Gastroesophageal sphincter (tissue), 4 donors: ENCODE measurements at places on chromosomes 2 and 18. TPM values are rescaled to one million over a fixed set of nuclear protein-coding genes. Genes with fewer than 3 reads are reported as not detected.

GRCh38 chr18:51041677-51042352 is 11.8 kb downstream of the SMAD4 start:
- peaks cover 35% of the 10 kb centered on the region for H3K4me1 ChIP-seq
- H3K4me3 ChIP-seq, result no peak overlapping the region
- H3K36me3 ChIP-seq, result no peaks in the 10 kb centered on the region
- no peaks in the 10 kb centered on the region for H3K27me3 ChIP-seq
- no peak for ATAC-seq

Gene GATA6
- 7.5 TPM for total RNA-seq

DNA sequence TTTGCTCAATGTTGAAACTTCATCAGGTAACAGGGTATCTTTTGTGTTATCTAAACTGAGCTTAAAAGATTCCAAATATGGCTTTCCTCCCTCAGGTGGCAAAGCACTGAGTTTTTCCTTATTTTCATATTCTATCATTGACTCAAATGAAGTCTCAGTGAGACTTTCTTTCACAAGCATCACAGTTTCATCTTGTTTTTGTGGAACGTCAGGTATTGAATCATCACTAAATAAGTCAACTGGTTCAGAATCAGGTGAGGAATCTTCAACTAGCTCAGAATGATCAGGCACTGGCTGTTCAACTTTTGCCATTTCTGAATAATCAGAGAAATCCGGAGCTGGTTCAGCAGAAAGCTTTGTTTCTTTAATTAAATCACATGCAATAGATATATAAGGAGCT is 24.6 kb downstream of the RTN4 start:
- H3K27ac ChIP-seq, result no peak overlapping the region
- no peak for ATAC-seq
- H3K4me1 ChIP-seq, result peaks cover 34% of the 10 kb centered on the region
- H3K4me3 ChIP-seq, result no peak overlapping the region

DNA sequence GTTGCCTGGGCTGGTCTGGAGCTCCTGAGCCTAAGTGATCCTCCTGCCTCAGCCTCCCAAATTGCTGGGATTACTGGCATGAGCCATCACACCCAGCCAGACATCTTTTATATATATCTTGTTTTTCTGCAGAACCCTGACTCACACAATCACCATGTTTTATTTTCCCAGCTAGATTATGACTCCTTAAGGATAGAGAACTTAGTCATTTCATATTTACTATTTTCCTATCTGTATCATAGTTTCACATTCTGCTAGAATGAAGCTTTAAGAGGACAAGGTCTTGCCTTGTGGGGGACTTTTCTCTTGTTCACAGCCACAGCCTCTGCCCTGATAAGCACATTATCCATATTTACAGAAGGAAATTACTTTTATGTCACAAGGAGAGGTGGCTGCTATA is 73.9 kb downstream of the LBH start:
- no peak overlapping the region for H3K4me3 ChIP-seq
- H3K27me3 ChIP-seq, result no peaks in the 10 kb centered on the region
- no peak overlapping the region for H3K27ac ChIP-seq
- no peaks in the 10 kb centered on the region for H3K36me3 ChIP-seq
- ATAC-seq, result no peak
- no peaks in the 10 kb centered on the region for H3K4me1 ChIP-seq

- H3K36me3 ChIP-seq, result peaks cover 25% of the 10 kb centered on the region
- no peaks in the 10 kb centered on the region for H3K4me1 ChIP-seq
- no peak overlapping the region for H3K4me3 ChIP-seq
- no peak overlapping the region for H3K27ac ChIP-seq
Observed at GRCh38 chr2:168138901-168139300, 108.5 kb downstream of the STK39 start.

Gene ABCG8
- not detected for total RNA-seq

Gene LRRC30
- not detected for total RNA-seq

Gene GPR75
- 2.5 TPM for total RNA-seq

DNA sequence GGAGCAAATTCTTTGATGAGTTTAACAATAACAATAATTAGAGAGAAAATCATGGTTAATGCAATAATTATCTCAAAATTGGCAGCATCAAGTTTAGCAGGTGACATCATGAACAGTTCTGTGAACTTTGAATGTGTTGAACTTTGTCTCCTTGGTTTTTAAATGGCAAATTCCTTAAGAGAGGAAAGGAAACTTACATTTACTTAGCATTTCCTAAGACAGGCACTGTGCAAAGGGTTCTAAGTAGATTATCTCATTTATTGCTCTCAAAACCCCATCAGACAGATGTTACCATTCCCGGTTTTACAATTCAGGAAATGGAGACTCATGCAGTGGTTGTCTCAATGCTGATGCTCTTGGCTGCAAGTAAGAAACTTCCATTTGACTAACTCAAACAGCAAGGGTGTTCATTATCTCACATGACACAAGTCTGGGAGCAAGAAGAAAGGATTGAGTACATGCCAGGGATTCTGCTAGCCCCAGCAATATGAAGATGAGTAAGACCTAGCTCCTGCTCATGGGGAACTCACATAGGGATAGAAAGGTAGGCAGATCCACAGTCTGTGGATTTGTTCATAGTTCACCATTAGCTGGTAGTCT is 81.3 kb upstream of the ITGA6 start:
- H3K4me1 ChIP-seq, result no peaks in the 10 kb centered on the region
- no peak overlapping the region for H3K27ac ChIP-seq
- H3K4me3 ChIP-seq, result no peak overlapping the region

GRCh38 chr2:120344976-120345581 is 857 bp upstream of the INHBB start:
- H3K27ac ChIP-seq, result peak overlapping the region; percentile 60
- no peaks in the 10 kb centered on the region for H3K36me3 ChIP-seq
- H3K27me3 ChIP-seq, result peaks cover 97% of the 10 kb centered on the region

DNA sequence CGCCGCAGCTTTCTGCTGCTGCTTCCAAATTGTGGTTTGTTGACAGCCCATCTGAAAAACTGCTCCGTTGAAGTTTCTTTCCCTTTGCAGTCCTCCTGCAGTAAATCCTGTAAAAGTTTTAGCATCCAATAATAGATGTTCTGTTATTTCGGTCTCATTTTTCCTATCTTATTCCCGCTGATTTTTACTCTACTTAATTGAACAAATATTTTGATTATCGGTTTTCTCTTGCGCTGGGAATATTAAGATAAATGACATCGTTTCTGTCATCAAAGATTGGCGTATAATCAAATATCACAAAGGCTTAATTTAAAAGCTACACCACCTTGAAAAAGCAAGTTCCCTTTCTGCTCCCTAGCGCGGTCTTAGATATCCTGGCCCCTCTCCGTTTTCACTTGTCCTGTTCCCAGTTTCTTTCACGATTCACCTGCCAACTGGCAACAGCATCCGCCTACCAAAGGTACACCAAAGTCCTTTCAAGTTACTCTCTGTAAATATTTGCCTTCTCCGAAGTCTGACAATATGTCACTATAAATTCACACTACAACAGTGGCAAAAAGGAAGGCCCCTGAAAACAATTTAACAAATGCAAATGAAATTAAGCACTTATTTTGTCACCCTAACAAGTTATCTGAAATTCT is 1.0 kb upstream of the STRN start:
- no peaks in the 10 kb centered on the region for H3K27me3 ChIP-seq
- H3K36me3 ChIP-seq, result no peaks in the 10 kb centered on the region
- H3K4me1 ChIP-seq, result peaks cover 40% of the 10 kb centered on the region
- no peak for ATAC-seq
- peak overlapping the region; percentile 88 for H3K27ac ChIP-seq

DNA sequence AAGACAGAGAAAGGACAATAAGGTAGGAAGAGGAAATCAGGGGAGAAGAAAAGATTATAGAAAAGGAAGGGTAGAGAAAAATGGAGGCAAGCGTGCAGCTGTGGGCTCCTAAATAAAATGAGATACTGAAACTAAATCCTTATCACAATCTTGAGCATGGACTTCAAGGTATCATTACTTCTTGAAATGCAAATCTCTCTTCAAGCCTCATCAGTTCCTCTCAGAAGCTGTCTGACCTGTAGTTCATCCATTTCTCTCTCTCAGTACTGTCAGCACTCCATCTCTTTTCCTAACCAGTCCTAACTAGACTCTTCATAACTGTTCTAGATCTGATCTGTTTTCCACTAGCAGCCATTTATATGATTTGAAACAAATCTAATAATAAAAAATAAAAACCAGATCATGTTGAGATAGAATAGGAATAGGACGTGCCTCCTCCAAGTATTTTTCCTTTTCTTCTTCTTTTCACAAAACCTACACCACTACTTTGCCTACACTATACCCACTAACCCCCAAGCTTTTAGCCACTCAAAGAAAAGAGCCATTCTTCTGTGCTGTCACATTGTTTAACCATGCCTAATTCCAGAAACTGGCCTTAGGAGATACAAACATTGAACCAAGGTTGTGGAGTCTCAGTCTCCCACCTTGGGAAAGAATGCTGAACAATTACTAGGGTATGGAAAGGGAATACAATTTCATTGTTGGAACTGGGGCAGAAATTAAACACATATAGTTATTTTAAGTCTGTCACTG is 21.1 kb downstream of the BABAM2 start:
- no peak overlapping the region for H3K4me3 ChIP-seq
- peaks cover 14% of the 10 kb centered on the region for H3K4me1 ChIP-seq
- ATAC-seq, result no peak
- H3K27ac ChIP-seq, result no peak overlapping the region
- H3K27me3 ChIP-seq, result no peaks in the 10 kb centered on the region
- H3K36me3 ChIP-seq, result no peaks in the 10 kb centered on the region

GRCh38 chr2:231288590-231288989 is 90.2 kb downstream of the ARMC9 start:
- H3K4me3 ChIP-seq, result no peak overlapping the region
- peaks cover 4% of the 10 kb centered on the region for H3K4me1 ChIP-seq
- peaks cover 94% of the 10 kb centered on the region for H3K36me3 ChIP-seq
- no peaks in the 10 kb centered on the region for H3K27me3 ChIP-seq
- ATAC-seq, result no peak

Gene GNAL
- 15.5 TPM for total RNA-seq

DNA sequence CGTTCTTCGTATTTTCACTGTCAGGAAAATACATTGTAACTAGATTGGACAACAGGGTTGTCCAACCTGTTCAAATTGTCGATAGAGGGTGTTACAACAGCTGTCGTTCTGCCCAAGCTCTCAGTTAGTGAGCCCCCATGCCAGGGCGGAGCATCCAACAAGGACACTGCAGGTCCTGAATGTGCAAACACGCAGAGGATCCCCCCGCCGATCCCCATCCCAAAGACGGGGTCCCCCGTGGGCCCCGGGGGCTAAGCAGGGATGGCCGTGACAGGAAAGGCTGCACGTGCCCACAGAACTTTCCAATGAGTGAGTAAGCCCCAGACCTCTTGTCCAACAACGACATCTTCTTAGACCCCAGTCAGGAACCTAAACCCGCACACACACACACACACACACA is 140.8 kb downstream of the PXDN start:
- no peak overlapping the region for H3K4me3 ChIP-seq
- peaks cover 13% of the 10 kb centered on the region for H3K4me1 ChIP-seq
- H3K27me3 ChIP-seq, result peaks cover 39% of the 10 kb centered on the region
- ATAC-seq, result no peak

DNA sequence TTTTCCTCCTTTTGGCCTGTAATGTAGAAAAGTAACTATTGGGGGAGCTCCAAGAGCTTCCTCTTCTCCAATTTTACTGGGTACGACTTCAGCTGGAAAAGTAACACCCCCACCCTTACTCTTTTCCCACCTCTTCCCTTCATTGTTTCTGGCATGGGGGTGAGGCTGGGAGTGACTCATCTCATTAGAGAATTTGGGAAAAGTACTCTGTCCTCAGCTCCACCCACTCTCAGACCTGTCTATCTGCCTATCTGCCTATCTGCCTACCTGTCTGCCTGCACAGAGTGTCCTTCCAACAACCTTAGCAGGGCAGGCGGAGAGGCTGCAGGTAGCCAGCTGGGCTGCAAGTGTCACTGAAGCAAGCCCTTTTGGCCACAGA is 93.6 kb downstream of the EPHA4 start:
- H3K27ac ChIP-seq, result no peak overlapping the region
- H3K4me1 ChIP-seq, result peaks cover 3% of the 10 kb centered on the region
- no peak for ATAC-seq
- H3K4me3 ChIP-seq, result no peak overlapping the region
- no peaks in the 10 kb centered on the region for H3K27me3 ChIP-seq

DNA sequence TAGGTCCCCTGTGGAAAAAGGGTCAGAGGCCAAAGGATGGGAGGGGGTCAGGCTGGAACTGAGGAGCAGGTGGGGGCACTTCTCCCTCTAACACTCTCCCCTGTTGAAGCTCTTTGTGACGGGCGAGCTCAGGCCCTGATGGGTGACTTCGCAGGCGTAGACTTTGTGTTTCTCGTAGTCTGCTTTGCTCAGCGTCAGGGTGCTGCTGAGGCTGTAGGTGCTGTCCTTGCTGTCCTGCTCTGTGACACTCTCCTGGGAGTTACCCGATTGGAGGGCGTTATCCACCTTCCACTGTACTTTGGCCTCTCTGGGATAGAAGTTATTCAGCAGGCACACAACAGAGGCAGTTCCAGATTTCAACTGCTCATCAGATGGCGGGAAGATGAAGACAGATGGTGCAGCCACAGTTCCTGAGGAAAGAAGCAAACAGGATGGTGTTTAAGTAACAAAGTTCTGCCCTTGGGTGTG is 165.8 kb downstream of the RPIA start:
- no peaks in the 10 kb centered on the region for H3K36me3 ChIP-seq
- H3K4me1 ChIP-seq, result no peaks in the 10 kb centered on the region
- H3K27me3 ChIP-seq, result no peaks in the 10 kb centered on the region
- H3K27ac ChIP-seq, result no peak overlapping the region

GRCh38 chr2:224278531-224278930 is 123.4 kb downstream of the FAM124B start:
- H3K4me1 ChIP-seq, result no peaks in the 10 kb centered on the region
- H3K27me3 ChIP-seq, result no peaks in the 10 kb centered on the region
- no peak overlapping the region for H3K4me3 ChIP-seq
- H3K36me3 ChIP-seq, result no peaks in the 10 kb centered on the region

DNA sequence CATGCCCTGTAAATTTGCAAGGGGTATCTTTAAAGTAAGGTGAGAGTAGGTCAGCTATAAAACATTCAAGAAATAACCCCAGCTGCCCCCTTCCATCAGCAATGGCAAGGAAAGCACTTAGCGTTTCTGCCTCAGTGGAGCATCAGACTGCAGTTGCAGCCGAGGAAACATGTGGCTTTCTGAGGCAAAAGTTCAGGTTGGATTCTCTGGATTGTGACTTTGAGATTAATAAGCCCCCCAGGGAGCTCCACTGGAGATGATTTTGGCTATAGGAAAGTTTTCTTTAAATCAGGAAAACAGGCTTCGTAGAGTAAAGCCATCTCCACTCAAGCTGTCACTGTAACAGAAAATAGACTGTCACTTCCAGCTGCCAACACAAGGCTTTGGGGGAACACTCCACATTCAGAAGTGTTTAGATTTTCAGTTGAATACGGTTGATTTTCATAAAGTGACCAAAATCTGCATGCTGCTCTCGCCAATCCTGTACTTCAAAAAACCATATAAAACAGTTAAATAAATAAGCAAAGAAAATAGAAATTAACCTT is 15.3 kb upstream of the RIT2 start:
- no peak overlapping the region for H3K27ac ChIP-seq
- no peaks in the 10 kb centered on the region for H3K36me3 ChIP-seq
- no peaks in the 10 kb centered on the region for H3K27me3 ChIP-seq
- H3K4me3 ChIP-seq, result no peak overlapping the region

Gene ELOA2
- total RNA-seq, result not detected
